Naive thymus-derived CD4-positive, alpha-beta T cell (primary cell): ENCODE measurements at places on chromosomes 2 and 18.

DNA sequence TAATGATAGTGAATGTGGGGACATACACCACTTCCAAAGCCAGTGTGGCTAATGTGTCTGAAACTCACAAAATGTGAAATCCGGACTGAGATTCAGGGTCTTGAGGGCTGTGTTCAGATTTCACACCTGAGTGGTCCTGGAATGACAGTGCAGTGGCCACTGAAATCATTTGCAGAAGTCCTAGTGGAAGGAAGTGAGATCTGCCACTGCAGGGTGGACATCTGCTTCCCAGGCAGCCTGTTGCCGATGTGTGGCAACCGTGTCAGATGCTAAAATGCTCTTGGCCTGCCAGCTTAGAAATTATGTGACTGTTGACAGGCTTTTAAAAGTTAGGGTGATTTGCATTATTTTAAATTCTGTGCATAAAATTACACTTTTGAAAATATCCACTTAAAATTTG is 77.8 kb upstream of the TMEM200C start:
- H3K36me3 ChIP-seq = no peaks in the 10 kb centered on the region
- H3K27ac ChIP-seq = no peak overlapping the region
- no peaks in the 10 kb centered on the region for H3K4me1 ChIP-seq
- DNase-seq = no peak
- no peaks in the 10 kb centered on the region for H3K27me3 ChIP-seq
- H3K4me3 ChIP-seq = no peak overlapping the region

GRCh38 chr2:137675584-137676327 is 288.5 kb upstream of the HNMT start:
- no peak for DNase-seq
- H3K4me1 ChIP-seq = no peaks in the 10 kb centered on the region
- no peak overlapping the region for H3K27ac ChIP-seq
- H3K36me3 ChIP-seq = no peaks in the 10 kb centered on the region

DNA sequence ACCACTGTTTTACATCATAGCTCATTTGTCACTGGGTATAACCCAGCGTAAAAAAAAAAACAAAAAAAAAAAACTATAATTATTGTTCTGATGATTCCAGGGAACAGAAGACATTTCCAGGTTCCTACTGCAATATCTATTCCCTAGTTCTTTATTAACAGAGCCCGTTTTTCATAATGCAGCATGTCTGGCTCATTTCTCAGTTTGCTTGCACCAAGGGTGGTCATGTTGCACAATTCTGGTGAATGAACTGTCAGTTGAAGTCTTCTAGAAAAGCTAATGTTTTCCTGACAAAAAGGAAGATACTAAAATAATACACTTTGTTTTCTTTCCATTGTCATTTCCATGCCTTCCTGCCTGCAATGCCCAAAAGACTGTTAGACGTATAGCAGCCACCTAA is 180.1 kb downstream of the RDH14 start:
- no peaks in the 10 kb centered on the region for H3K4me1 ChIP-seq
- no peak overlapping the region for H3K4me3 ChIP-seq
- H3K36me3 ChIP-seq = no peaks in the 10 kb centered on the region
- H3K27ac ChIP-seq = no peak overlapping the region
- H3K27me3 ChIP-seq = no peaks in the 10 kb centered on the region

DNA sequence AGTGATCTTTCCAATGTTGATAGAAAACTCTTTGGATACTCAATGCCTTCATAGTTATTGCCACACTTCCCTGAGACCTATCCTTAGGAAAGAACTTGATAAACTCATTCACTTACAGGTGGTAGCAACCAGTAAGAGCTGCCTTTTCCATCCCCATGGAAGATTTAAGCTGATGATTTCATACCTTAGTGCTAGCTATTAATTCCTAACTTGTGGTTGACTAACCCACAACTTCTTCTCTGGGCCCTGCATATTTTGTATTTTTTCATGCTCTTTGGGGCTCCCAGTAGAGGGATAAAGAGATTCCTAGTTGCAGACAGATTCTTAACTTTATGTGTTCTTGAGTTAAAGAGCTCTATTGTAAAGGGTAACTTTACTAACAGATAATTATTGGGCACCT is 25.2 kb upstream of the SIX3 start:
- H3K27me3 ChIP-seq = no peaks in the 10 kb centered on the region
- DNase-seq = no peak
- no peaks in the 10 kb centered on the region for H3K4me1 ChIP-seq
- H3K36me3 ChIP-seq = no peaks in the 10 kb centered on the region
- H3K4me3 ChIP-seq = no peak overlapping the region

DNA sequence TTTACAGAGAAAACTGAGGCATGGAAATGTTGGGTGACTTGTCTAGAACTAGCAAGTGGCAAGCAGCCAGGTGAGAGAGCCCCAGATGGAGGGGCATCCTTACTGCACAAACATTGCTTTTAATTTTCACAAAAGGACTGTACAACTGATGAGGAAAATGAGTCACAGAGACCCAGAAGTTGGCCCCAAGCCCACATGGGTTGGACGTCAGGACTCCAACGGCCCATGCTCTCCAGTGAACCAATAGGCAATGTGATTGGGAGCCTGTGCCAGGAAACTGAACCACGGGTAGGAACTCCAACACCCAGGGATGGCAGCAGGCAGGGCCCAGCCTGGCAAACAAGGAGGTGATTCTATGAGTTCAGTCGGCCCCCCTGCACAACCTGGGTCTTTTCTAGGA is 50.8 kb downstream of the PID1 start:
- H3K4me1 ChIP-seq = no peaks in the 10 kb centered on the region
- no peak overlapping the region for H3K27ac ChIP-seq
- DNase-seq = no peak

DNA sequence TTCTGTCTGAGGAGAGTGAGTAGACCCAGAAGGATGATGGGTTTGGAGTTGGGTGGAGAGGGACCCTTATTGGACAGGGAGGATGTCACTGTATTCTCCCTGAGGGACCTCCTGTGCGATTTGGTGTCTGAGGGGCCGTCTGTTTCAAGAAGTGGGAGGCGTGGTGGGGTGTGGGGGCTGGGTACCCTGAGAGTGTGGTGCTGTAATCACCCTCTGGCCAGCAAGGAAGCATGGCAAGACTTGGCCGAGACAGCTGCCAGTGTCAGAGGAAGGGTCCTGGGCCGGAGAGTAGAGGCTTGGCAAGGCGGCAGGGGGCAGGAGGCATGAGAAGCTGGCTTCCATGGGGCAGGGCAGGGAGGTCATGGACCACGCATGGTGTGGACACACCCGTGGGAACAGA is 43.1 kb downstream of the CTIF start:
- H3K4me1 ChIP-seq = no peaks in the 10 kb centered on the region
- H3K27ac ChIP-seq = no peak overlapping the region
- no peaks in the 10 kb centered on the region for H3K27me3 ChIP-seq
- no peak overlapping the region for H3K4me3 ChIP-seq
